NCI-H1436 treated with DMSO at 0.1 percent for 48 hours (cell line): ENCODE measurements at places on chromosomes 7 and 10.
A peak's percentile ranks its signal among the peaks of the same experiment; 100 is the strongest.

- DNase-seq: no peak
Measured at GRCh38 chr10:75117995-75118394, 6.5 kb downstream of the SAMD8 start.

GRCh38 chr7:34575006-34575405 lies 83.0 kb upstream of the NPSR1 start:
- DNase-seq: no peak

GRCh38 chr7:105819559-105819958 lies 56.8 kb downstream of the ATXN7L1 start:
- DNase-seq: no peak

DNA sequence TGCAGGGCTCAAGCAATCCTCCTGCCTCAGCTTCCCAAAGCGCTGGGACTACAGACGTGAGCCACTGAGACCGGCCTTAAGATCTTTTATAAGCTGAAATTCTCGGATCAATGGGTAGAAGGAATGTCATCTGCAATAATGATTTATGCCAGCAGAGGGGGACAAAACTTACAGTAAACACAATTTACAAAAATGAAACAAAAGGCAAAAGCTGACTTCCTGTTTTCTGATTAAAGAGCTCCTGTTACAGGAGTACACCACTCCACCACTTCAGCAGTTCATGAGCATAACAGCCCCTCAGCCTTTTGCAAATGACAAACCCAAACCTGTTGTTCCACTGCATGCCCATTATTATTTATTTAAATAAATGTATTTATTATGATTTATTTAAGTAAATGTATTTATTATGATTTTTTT lies 88.5 kb upstream of the ATP6V0A4 start:
- DNase-seq: peak; percentile 70

GRCh38 chr7:50209461-50210135 lies 94.9 kb upstream of the IKZF1 start:
- no peak for DNase-seq

GRCh38 chr10:110488940-110489339 lies 8.8 kb upstream of the DUSP5 start:
- no peak for DNase-seq

DNA sequence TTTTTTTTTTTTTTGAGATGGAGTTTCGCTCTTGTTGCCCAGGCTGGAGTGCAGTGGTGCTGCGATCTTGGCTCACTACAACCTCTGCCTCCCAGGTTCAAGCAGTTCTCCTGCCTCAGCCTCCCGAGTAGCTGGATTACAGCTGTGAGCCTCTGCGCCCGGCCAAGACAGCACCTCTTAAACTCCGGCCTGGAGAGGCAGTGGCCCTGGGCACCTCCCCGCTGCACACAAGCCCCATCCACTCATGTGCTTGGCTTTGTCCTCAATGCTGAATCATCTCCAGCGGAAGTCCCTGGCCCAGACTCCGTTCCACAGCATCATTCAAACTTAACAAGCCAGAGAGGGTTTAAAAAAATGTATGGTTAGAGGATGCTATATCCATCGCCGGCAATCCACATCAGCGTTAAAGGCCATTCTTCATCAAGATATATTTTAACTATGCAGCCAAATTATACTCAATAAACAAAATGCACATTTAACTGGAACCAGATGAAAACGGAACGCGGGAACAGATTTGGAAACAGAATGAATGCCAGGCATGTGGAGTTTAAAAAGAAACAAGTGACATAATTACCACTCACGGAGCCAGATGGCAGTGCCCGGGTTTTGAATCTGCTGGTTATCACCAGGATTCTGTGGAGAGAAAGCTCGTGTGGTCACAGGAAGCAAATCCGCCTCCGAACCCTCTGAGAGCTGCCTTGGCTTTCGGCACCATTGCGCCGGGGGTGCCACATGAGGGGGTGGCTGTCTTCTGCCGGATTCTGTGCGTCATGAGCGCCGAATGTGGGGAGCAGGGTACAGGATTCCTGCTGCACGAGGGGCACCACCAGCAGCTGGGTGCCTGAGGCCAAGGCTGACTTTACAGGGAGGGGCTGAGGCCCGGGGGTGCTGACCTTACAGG lies 45.6 kb upstream of the CFAP46 start:
- DNase-seq: no peak

- DNase-seq: no peak
Measured at GRCh38 chr7:98178762-98179490, 32.3 kb upstream of the BHLHA15 start.

DNA sequence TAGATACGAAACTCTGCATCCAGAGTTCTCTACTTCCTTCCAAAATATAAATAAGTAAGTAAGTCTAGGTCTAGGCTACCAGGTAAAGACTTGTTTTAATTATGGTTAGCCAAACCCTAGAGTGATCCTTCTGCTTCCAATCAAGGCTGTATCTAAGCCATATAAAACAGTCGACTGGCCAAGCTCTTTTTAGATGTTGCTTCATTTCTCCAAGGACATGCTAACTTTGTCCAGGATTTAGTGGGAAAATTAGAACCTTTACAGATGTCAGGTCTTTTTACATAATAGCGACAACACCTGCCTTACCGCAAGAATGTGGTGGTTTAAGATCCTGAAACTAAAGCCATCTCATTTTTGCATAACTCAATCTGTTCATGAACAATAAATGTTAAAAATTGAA lies 156.8 kb downstream of the NXPH1 start:
- no peak for DNase-seq

DNA sequence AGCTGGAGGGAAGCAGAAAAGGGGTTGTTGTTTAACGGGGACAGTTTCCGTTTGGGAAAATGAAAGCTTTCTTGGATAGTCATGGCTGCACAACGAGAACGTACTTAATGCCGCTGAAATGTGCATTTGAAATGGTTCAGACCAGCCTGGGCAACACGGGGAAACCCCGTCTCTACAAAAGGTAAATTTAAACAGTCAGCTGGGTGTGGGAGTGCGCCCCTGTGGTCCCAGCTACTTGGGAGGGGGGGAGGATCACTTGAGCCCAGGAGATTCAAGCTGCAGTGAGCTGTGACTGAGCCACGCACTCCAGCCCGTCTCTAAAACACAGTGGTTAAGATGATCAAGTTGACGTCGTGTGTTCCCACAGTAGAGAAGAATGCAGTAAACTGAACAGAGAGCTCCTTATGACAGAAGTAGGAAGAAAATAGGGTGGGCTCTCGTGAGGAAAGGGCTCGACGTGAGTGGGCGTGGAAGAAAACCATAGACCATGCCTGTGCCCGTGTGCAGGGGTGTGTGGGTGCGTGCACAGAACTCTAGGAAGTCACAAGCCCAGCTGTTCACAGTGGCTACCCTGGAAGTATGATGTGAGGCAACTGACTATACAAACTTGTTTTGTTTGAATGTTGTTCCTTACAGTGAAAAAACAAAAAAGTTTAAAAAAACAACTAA lies 4.1 kb upstream of the FUOM start:
- DNase-seq: no peak

DNA sequence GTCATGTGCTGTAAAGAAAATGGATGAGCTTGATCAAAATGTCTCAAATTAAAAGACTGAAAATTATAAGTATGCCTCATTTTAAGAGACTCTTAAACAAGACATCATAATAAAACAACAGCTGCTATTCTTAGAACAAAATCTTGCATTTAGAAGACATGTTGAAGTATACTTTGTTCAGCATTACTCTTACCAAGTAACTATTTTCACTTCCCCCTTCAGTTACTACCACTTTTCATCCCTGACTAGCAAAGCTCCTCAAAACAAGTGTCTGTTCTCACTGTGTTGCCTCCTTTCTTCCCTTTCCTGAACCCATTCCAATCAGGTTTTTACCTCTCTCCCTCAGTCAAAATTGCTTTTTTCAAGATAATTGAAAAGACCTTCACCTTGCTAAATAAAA lies 31.6 kb downstream of the ELAPOR2 start:
- DNase-seq: no peak

DNA sequence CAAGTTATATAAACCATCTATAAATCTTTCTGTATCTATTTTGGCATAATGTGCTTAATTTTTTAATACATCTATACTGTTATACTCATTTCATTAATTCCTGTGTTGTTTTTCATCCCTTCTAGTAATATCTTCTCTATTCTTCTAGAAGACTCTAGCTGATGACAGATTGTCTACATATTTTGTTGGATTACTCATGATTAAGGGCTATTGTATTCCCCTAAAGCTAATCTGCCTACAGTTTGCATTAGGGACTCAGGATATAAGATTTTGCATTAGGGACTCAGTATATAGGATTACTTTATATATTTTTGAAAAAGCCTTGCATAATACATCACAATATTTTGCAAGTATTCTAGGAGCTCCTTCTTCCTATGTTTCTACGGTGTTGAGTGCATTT lies 8.3 kb upstream of the SEMA3A start:
- DNase-seq: no peak

GRCh38 chr10:8044331-8044907 lies 10.1 kb upstream of the GATA3 start:
- no peak for DNase-seq

DNA sequence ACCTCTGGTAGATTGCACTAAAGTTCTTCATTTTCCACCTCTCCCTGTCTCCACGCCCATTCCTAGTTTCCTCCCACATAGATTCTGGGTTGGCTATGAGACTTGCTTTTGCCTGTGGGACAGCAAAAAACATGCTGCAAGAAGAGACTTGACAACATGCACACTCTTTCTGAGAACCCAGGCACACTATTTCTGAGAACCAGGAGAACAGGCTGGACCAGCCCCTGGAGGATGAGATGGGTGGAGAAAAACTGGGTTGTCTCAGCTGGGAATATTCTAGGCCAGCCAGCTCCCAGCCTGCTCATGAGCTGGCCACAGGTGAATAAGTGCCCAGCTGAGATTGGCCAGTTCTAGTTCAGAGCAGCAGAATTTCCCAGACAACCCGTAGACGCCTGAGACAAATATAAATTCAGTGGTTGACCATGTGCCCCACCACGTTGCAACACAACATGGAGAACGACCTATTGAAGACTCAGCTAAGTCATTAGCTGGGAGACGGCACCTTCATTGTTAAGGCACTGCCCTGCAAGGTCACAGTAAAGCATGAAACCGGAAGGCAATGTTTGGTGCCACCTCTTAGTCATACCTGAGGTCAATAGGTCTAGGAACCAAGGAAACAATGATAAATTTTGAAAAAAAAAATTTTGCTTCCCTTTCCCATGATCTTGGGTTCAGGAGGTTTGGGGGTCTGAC lies 92.7 kb upstream of the AKR1E2 start:
- no peak for DNase-seq

GRCh38 chr7:132739271-132739955 lies 163.1 kb upstream of the PLXNA4 start:
- no peak for DNase-seq

- no peak for DNase-seq
Measured at GRCh38 chr7:40780460-40780859, 645.7 kb downstream of the SUGCT start.

GRCh38 chr10:106894692-106895091 lies 269.8 kb downstream of the SORCS1 start:
- DNase-seq: no peak

DNA sequence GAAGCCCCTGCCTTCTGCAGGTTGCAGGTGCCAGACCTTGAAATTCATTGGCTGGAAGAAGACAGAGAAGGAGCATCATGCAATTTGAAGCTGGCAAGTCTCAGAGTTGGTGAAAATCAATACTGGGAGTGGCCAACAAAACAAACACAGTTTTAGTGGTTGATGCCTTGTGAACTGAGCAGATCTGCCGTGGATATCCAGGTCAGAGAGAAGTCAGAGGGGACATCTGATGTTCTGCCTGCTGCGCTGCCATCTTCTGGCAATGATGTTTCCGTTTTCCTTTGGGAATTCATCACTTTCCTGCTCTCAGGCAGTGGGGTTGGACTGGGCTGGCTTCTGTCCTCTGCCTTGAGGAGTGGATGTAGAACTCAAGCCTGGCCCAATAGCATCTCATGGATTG lies 132.0 kb downstream of the RPS24 start:
- no peak for DNase-seq

GRCh38 chr10:10873289-10873688 lies 144.4 kb upstream of the CELF2 start:
- DNase-seq: no peak

DNA sequence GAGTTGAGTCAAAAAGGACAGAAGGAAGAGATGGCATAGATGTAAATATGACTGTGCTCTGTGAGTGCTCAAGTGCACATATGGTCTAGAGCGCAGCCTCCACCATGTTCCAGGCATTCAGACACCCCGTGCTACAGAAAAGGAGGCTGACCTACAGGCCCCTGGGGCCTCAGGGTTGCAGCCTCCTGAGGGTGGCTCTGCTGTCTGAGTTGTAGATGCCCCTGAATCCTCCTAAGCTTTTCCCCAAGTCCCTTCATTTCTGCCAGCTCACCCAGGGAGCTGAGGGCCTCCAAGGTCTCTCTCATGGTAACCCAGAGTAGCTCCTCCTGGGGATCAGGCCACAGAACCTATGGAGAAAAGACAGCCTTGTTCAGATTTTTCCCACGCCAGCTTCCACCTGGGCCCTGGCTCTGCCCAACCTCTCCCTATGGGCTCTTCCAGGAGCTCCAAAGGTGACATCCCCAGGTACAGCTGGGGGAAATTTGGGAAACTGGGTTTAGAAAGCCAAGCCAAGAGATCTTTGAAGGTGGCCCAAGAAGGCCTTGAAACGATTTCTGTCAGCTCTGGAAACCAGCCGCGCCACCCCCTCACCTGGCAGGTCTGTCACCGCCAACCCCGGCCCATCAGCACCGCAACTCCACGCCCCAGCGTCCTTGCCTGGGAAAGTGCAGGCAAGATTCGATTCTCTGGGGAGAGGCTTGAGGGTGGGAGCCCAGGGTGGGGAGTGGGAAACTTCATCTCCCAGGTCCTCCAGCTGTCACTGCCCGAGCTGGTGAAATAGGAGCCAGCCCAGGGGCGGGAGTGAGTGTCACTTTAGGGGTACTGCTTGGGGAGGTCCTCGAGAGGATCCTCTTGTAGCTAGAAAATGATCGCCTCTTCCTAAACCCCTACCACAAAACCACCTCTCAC lies 2.4 kb downstream of the ZNF467 start:
- no peak for DNase-seq

DNA sequence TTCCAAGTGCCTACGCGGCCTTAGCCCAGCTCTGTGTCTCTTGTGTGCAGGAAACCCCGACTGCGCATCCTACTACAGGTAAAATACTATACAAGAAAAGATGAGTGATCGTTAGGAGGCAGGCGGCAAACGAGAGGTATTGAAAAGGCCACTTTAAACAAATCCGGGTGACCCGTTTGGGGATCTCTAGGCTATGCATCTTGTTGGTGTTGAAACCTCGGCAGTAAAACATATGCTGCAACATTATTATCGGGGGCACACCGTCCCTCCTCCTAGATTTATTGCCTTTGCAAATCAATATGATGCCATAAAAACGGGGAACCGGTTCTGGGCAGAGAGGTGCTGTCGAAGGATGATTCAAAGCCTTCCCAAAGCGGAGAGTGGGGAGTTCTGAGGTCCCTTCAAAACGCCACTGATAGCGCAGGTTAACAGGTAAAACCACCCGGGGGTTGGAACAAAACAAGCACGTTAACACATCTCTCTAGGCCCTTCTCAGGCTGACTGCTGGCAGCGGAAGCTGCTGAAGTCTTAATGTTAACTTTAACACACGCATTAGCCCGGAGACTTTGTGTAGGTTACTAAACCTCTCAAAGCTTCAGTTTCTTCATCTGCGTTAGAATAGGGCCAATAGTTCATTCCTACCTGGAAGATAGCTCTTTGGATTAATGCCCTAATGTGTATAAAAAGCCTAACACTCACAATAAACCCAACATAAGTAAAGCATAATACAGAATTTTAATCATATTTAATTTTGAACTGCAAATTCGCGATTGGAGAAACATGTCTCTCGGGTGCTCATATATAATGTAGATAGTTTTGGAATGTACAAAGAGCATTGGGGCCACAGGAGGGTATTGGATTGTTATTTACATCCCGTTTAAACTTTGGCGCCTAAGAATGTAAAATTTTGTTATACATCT lies 2.6 kb upstream of the TBX20 start:
- DNase-seq: no peak

- DNase-seq: no peak
Measured at GRCh38 chr10:109261231-109261630, 662.1 kb downstream of the XPNPEP1 start.
